Kidney tubule cell (primary cell): ENCODE measurements at places on chromosomes 11 and 22.
A peak's percentile ranks its signal among the peaks of the same experiment; 100 is the strongest.

GRCh38 chr11:110235966-110236365, 60.4 kb downstream of the RDX start:
- DNase-seq: no peak

DNA sequence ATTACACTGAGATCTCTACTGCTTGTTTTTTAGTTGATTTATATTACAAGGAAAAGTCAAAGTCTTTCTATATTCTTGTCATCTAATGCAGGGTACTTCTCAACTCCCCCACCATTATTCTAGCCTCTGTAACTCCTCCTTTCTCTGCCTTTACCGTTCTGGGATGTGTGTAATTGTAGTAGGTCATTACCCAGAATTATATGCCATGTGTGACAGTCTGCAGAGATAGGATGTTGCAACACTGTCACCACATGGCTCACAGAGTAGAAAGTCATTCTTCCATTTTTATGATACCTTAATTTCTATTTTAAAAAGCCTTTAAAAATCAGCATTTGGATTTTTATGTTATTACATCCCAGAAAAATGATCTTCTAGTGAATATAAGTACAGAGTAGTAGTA, 32.7 kb downstream of the ZNF143 start:
- DNase-seq: no peak

DNA sequence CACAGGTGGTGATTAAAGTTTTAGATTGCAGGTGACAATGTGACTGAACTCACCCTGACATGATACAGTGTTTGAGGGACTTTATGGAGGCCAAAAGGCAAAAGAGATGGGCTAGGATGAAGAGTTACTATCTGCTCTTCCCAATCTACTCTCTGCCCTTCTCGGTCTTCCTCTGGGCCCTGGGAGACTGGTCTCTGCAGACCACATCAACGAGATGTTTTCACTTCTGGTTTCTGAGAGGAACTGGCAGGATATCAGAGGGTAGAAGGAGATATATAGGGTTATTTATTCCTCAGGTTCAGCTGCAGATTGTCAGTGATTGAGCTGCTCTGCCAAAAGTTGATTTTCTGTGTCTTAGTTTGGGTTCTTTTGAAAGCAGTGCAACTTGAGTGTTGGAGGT, 32.4 kb upstream of the CD44 start:
- no peak for DNase-seq

- peak; percentile 28 for DNase-seq
Observed at GRCh38 chr11:95723361-95723942, 66.1 kb downstream of the FAM76B start.

- peak; percentile 84 for DNase-seq
Observed at GRCh38 chr22:22616636-22617035, 27.8 kb upstream of the GGTLC2 start.

DNA sequence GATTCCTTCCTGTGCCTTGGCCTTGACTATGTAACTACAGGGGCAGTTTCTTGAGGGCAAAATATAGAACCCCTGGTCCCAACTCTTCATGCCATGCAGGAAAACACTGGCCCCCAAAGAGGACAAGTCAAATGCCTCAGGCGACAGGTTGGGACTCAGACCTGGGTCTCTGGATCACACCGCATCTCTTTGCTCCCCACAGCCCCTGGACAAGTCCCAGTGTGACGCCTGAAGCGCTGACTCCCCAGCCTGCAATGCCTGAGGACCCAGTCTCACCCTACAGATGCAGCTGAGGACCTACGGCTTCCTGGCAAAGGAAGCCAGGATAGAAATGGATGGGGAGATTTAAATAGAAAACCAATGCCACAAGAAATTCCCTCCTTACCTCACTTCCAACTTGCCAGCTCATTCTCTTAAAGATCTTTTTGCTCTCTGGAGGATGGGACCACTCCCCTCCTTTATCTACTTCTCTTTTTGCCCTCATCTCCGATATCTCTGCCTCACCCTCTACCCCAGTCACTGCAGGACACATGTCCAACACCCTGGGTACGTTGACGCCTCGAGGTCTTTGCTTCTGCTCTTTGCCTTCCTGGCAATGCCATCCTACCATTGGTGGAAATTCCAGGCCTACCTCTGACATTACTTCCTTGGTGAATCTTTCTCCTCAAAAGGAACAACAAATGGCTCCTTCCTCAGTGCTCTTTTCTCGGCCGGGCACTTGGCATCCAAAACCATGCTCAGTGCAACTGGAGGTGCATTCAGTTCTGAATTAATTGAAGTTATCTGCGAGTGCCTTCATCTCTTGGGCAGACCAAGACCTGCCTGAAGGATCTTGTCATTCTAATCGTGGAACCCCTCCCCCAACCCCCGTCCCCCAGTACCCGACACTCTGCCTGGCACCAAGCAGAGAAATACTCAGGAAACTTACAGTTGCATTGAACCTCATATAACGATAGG, 2.0 kb upstream of the PRDM11 start:
- DNase-seq: no peak

DNA sequence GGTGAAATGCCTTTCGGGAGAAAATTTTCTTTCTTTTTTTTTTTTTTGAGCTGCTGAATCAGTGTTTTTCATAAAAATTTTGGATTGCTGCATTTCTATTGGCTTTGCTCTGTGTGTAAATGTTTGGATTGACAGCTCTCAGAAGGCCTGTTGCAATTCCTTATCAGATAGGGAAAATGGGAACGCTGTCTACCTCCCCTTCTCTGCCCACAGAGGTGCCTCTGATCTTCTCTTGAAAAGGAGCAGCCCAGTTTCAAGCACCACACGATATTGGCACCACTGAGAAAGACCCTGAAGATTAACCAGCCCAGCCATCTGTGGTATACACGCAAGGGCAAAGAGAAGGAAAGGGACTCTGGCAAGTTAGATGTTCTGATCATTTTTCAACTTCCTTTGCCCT, 1272.2 kb downstream of the LRRC4C start:
- no peak for DNase-seq

DNA sequence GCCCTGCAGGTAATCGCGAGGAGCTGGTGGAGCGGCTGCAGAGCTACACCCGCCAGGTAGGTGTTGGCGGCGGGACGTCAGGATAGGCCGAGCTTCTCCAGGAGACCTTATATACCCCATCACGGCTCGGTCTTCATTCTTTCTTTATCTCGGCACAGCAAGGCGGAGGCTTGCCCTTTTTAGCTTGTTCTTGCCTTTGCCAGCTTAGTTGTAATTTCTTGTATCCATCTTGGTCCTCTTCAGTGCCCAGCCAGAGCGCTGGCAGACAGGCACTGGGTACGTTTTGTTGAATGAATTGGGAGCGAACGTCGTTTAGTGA, 459 bp downstream of the SF3B2 start:
- no peak for DNase-seq

DNA sequence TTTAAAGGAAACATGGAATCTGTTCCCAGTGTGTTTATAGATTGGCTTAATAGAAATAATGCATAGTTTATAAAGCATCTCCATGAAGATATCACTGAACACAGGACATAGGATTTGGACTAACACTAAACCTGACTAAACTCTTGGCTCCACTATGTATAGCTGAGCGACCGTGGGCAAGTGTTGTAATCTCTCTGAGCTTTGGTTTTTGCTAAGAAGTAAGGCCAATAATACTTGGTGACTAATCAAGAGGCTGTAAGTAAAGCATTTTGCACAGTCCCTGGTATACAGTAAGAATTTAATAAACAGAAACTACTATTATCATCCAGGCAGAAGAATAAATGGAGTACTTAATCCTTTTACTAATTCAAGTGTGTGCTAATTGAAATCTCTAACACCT, 125.5 kb upstream of the MTMR2 start:
- DNase-seq: no peak

- DNase-seq: peak; percentile 88
Observed at GRCh38 chr11:103923451-103923931, 112.9 kb upstream of the DDI1 start.

DNA sequence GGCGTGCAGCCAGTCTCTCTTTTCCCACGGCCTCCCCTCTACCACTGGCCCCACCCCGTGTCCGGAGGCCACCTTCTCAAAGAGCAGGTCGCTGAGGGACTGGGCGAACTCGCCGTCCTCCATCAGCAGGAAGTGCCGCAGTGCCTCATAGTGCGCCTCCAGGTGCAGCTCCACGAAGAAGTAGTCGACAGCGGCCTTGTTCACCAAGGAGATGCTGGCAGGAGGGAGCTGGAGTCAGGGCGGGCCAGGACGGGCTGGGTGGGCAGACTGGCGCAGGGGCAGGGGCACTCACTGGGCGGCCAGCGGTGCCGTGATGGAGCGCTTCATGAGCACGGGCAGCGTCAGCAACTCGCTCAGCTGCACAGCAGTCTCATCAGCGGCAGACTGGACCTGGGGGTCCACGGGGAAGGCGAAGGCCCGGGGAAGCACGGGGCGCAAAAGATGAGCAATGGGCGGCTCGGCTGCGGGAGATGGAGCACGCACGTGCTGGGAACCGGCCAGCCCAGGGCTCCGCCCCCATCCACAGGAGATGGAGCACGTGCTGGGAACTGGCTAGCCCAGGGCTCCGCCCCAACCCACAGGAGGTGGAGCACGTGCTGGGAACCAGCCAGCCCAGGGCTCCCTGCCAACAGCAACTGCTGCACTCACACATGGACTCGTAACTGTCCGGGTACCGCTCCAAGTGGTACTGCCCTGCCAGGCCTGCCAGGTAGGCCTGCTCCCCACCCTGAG, 18.4 kb downstream of the SELENOO start:
- DNase-seq: peak; percentile 47

DNA sequence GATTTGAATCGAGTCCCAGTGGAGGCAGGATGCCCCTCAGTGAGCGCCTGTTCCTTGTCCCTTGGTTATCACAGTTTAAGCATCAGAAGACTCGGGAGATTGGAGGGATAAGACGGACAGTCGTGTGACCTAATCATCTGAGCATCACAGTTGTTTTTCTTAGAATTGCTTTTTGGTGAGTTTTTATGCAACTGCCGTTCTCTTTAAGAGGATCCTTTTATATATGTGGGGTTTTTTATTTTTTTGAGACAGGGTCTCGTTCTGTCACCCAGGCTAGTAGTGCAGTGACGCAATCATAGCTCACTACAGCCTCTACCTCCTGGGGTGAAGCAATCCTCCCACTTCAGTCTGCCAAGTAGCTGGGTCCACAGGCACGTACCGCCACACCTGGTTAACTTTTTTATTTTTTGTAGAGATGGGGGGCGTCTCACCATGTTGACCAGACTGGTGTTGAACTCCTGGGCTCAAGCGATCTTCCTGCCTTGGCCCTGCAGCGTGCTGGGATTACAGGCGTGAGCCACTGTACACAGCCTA, 16.5 kb downstream of the NUP50 start:
- DNase-seq: no peak

DNA sequence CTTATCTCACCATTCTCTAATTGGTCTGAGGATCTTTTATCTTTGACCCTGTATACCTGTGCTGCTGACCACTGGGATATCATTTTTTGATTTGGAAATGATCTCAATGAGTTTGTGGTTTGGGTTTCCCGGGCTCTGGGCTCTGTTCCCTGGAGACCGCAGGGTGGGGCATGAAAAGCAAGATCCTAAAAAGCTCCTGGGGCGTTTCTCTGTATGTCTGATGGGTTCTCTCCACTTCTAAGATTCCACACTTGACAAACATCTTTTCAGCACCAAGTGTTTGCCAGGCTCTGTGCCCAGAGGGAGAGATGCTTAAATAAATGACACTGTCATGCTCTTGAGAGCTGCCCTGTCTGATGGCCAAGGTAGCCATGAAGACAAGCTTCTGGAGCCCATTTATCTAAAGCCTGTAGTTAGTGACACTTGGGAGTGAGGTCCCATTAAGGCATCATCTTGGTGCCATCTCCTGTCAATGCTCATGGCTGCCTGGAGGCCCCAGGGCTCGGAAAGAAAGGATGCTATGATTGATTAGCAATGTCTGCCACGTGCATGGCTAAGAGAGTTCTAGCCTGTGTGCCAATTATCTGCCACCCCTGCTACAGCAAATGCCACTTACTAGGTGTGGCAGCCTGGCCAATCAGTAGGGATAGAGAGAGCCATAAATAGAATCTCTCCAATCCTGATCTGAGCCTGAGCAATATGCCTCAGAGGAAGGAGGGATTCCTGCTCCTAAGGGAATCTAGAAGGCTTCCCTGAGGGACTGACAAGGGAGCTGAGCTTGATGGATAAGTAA, 531.6 kb downstream of the MN1 start:
- DNase-seq: no peak

- DNase-seq: peak; percentile 75
Observed at GRCh38 chr22:50469377-50470305, 5.2 kb downstream of the SBF1 start.

DNA sequence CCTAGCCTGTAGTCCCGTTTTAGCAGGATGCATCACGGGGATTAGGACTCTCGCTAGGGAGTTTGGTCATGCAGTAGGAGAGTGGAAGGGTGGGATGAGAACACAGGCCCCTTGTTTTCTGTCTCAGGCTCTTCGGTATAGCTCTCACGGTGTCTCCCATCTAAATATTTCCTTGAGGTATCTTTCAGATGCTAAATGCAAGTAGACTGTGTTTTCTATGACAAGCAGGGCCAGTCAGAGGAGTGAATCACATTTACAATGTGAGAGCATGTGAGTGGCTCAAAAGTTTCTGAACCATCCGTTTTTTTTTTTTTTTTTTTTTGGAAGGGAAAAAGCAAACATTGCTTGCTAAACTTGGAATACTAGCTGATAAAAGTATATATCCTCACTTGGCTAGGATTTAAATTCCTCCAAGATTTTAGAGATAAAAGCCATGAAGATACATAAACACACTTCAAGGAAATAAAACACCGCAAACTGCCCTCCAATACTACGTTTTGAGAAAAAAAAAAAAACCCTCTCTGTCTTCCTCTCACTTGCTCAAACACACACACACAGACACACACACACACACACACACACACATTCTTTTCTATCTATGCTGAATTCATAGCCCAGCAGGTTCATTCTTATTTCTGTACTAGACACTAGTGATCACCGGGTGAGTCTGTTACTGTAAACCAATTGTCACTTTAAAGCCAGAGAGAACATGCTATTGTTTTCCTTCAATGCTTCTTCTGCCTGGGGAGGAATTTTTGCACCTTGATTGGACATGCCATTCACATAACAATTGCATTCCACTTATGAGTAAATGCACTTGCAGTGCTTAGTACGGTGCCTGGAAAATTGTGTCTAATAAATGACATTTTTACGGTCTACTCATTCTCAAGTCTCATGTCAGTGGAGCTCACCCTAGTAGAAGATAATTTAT, 224.6 kb upstream of the CCDC90B start:
- DNase-seq: no peak

DNA sequence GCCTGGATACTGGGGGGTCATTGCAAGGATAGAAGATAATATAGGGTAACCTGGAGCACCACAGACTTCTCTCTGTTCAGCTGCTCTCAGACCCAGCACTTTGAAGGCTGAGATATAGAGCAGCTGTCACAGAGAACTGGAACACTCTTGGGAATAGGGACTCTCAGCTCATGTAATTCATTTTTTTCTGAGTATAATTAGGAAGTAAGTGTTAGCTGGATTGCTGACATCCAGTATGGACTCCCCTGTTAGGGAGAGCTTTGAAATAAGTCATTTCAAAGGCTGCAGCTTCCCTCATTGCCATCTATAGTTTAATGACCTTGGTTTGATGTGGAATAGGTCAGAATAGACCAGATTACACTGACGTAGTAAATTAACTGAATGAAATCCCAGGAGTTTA, 120.8 kb upstream of the POU2AF2 start:
- no peak for DNase-seq

DNA sequence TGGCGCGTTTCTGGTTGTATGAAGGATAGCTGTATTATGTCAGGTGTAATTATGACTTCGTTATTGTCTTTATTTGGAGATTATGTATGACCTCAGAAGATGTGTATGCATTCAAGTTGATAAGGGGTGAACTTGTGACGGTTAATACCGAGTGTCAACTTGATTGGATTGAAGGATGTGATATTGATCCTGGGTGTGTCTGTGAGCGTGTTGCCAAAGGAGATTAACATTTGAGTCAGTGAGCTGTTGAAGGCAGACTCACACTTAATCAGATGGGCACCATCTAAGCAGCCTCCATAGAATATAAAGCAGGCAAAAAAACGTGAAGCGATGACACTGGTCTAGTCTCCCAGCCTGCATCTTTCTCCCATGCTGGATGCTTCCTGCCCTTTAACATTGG, 15.3 kb upstream of the CD82 start:
- no peak for DNase-seq
